ENCODE measurements at places on chromosomes 6 and 20. TPM values are rescaled to one million over a fixed set of nuclear protein-coding genes. Genes with fewer than 3 reads are reported as not detected.
A peak's percentile ranks its signal among the peaks of the same experiment; 100 is the strongest.

The CTCFL gene
- not detected for total RNA-seq

The TAPBP gene
- 80.0 TPM for total RNA-seq

The FAM110A gene
- 2.3 TPM for total RNA-seq

The DLL1 gene
- total RNA-seq = 4.6 TPM

The GNRH2 gene
- 1.6 TPM for total RNA-seq

The CNR1 gene
- 27.7 TPM for total RNA-seq

The SYS1 gene
- 44.2 TPM for total RNA-seq

GRCh38 chr6:52550870-52551269, 26.0 kb downstream of the TRAM2 start:
- H3K27me3 ChIP-seq = no peaks in the 10 kb centered on the region
- peaks cover 71% of the 10 kb centered on the region for H3K4me1 ChIP-seq
- H3K36me3 ChIP-seq = no peaks in the 10 kb centered on the region
- no peak overlapping the region for H3K4me3 ChIP-seq

DNA sequence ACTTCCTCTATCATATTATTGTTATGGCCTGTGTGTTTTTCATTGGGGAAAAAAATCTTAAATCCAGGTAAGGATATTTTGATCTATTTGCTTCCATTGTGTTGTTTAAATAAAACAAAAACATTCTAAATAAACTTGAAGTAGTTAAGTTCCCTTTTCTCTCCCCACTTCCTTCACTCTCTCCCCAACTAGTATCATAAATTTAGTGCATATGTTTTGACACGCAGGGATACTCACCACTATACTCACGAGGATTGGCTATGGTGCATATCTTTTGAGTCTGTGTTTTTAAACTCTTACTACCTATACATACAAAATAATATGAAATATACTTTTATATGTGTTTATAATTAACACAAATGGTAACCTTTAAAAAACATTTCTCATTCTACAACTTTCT, 5.2 kb downstream of the TTLL9 start:
- H3K27ac ChIP-seq = no peak overlapping the region
- no peaks in the 10 kb centered on the region for H3K27me3 ChIP-seq
- peaks cover 8% of the 10 kb centered on the region for H3K4me1 ChIP-seq
- no peaks in the 10 kb centered on the region for H3K36me3 ChIP-seq

DNA sequence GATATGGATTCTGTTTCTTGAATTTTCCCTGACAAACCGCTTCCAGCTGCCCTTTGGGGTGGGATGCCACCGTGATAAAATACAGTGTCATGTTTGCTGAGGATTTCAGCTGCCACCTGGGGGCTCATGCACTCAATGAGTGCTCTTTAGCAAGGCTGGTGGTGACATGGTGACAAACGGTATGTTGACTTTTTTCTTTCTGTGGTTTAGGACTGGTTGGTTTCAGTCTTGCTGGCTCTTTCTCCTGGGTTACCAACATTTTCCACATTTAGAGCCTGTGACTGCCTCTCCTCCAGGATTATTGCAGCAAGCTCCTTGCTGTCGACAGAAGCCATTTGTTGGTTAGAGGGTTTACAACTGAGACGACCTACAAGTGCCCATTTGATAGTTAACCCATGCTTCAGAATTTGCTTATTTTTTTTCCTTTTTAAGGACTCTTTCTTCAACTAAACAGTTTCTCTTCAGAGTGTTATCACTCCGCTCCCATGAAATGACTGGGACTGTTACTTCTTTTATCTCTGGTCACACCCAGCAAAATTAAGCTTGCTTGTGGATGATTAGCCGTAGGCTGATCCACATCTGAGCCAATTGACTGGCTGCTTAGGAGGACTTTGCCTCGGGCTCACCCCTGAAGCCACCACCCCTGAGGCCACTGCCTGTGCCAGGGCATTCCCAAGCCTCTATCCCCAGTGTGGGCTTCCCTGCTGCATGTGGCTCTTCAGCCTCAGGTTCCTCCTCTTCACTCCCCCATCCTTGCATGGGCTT, 48.4 kb upstream of the CDYL start:
- no peak overlapping the region for H3K4me3 ChIP-seq
- peaks cover 3% of the 10 kb centered on the region for H3K4me1 ChIP-seq
- DNase-seq = no peak
- H3K27me3 ChIP-seq = no peaks in the 10 kb centered on the region
- no peak overlapping the region for H3K27ac ChIP-seq

GRCh38 chr6:132800656-132801055, 2.2 kb upstream of the SLC18B1 start:
- H3K4me1 ChIP-seq = peaks cover 10% of the 10 kb centered on the region
- no peak for DNase-seq
- no peaks in the 10 kb centered on the region for H3K36me3 ChIP-seq
- H3K27ac ChIP-seq = no peak overlapping the region
- no peak overlapping the region for H3K4me3 ChIP-seq

DNA sequence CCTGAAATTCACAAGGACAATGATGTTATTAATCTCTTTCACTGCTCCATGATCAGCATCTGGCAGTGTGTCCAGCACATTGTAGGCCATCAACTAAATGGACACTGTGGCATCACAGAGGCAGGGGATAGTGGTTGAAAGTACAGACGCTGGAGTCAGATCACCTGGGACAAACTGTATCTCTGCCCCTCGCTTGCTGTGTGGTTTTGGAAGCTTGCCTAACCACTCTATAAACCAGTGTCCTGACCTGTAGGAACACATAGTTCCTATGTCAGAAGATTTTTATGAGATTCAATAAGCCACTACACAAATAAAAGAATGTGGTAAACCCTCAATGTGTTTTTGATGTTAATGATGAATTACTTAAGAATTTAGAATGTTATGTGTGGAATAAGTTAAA, 219.3 kb upstream of the RNF217 start:
- H3K27me3 ChIP-seq = no peaks in the 10 kb centered on the region
- H3K4me3 ChIP-seq = no peak overlapping the region
- H3K36me3 ChIP-seq = no peaks in the 10 kb centered on the region
- no peak overlapping the region for H3K27ac ChIP-seq

- no peaks in the 10 kb centered on the region for H3K36me3 ChIP-seq
- no peaks in the 10 kb centered on the region for H3K27me3 ChIP-seq
- H3K4me3 ChIP-seq = no peak overlapping the region
- H3K4me1 ChIP-seq = peaks cover 24% of the 10 kb centered on the region
Observed at GRCh38 chr6:148203970-148204369, 138.7 kb upstream of the SASH1 start.

- H3K27me3 ChIP-seq = no peaks in the 10 kb centered on the region
- no peaks in the 10 kb centered on the region for H3K4me1 ChIP-seq
- H3K4me3 ChIP-seq = no peak overlapping the region
- H3K27ac ChIP-seq = peak overlapping the region; percentile 55
Observed at GRCh38 chr6:154430481-154430919, 73.9 kb upstream of the IPCEF1 start.

DNA sequence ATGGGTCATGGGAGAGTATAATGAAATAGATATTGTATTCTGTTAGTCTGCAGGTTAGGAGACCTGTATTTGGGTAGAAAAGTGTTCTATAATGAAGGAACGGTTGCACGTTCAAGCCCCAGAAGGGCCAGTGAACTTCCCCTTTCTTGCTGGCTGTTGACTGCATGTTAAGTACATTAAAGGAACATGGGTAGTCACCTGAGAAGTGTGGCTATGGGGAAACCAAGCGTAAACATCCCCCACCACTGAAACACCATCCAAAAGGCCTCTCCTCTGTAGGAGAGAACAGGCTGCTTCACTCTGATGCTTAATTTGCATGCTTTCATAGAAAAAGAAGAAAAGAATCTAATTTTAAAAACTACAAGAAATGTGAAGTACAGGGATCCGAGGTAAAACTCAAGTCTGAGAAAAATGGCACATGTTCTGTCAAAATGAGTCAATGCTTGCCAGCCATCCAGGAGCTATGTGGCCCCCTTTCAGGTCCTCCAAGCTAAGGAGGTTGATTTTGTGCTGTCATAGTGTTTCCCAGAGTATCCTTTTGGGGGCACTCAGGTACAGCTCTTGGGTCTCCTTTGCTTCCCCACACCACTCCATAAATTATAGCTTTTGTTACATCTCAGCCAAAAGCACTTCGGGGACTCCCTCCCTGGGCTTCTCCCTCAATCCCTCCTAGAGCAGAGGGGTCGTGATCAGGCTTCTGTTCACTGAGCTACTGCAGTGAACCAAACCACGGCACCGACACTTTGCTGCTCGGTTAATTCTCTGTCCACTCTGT, 283.7 kb upstream of the AGPAT4 start:
- H3K36me3 ChIP-seq = no peaks in the 10 kb centered on the region
- no peaks in the 10 kb centered on the region for H3K4me1 ChIP-seq
- no peak overlapping the region for H3K4me3 ChIP-seq
- H3K27me3 ChIP-seq = no peaks in the 10 kb centered on the region
- no peak overlapping the region for H3K27ac ChIP-seq

GRCh38 chr6:127053032-127053874, 65.2 kb upstream of the RSPO3 start:
- no peaks in the 10 kb centered on the region for H3K27me3 ChIP-seq
- H3K36me3 ChIP-seq = no peaks in the 10 kb centered on the region
- no peak overlapping the region for H3K27ac ChIP-seq
- H3K4me3 ChIP-seq = no peak overlapping the region

- DNase-seq = no peak
- no peak overlapping the region for H3K4me3 ChIP-seq
- H3K27ac ChIP-seq = no peak overlapping the region
- no peaks in the 10 kb centered on the region for H3K36me3 ChIP-seq
- H3K27me3 ChIP-seq = no peaks in the 10 kb centered on the region
Observed at GRCh38 chr6:109507490-109508072, 24.6 kb upstream of the ZBTB24 start.

GRCh38 chr6:12136905-12137304, 124.8 kb downstream of the HIVEP1 start:
- no peak overlapping the region for H3K27ac ChIP-seq
- H3K4me1 ChIP-seq = peaks cover 12% of the 10 kb centered on the region
- H3K27me3 ChIP-seq = no peaks in the 10 kb centered on the region
- DNase-seq = no peak

- H3K27ac ChIP-seq = no peak overlapping the region
- DNase-seq = no peak
- no peak overlapping the region for H3K4me3 ChIP-seq
- H3K4me1 ChIP-seq = no peaks in the 10 kb centered on the region
- no peaks in the 10 kb centered on the region for H3K27me3 ChIP-seq
Observed at GRCh38 chr6:16168121-16168520, 39.2 kb downstream of the MYLIP start.

- no peaks in the 10 kb centered on the region for H3K36me3 ChIP-seq
- no peaks in the 10 kb centered on the region for H3K4me1 ChIP-seq
- H3K4me3 ChIP-seq = no peak overlapping the region
- no peak overlapping the region for H3K27ac ChIP-seq
Observed at GRCh38 chr6:36781669-36782068, 57.6 kb downstream of the CPNE5 start.

GRCh38 chr6:158910484-158911440, 89.2 kb downstream of the RSPH3 start:
- H3K27me3 ChIP-seq = no peaks in the 10 kb centered on the region
- DNase-seq = no peak
- H3K27ac ChIP-seq = no peak overlapping the region
- no peaks in the 10 kb centered on the region for H3K36me3 ChIP-seq

DNA sequence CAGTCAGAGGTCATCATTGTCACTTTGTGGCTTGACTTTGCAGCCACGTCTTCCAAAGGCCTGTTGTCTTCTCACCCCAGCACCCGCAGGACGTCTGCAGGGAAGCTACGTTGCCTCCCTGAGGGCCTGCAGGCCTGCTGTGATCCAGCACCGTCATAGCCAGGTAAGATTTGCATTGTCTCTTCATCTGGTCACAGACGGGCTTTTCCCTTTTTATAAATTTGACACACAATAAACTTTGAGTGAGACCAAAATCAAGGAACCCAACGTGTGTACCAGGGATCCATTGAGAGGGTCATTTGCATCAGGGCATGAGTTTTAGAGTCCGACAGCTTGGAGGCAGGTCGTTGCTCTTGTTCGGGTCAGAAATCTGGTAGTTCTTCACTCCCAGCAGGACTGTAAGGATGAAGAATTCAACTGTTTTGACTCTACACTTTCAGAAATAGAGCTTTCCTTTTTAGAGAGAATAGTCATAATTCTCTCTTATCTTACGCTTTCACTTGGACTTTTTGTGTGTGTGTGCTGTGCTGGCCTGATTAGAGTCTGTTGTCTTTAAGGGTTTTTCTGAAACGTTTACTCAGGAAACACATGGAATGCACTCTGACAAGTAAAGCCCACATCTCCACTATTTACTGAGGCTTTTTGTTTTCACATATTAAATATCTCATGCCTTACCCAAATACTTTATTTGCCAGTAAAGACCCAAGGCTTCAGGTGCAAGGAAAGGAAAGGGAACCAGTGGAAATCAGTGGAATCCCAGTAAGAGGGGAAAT, 177.2 kb upstream of the TAB2 start:
- no peaks in the 10 kb centered on the region for H3K27me3 ChIP-seq
- no peaks in the 10 kb centered on the region for H3K4me1 ChIP-seq
- no peak for DNase-seq
- H3K27ac ChIP-seq = no peak overlapping the region
- no peaks in the 10 kb centered on the region for H3K36me3 ChIP-seq
- H3K4me3 ChIP-seq = no peak overlapping the region

- H3K27ac ChIP-seq = no peak overlapping the region
- H3K4me1 ChIP-seq = peaks cover 18% of the 10 kb centered on the region
- H3K4me3 ChIP-seq = no peak overlapping the region
- H3K36me3 ChIP-seq = no peaks in the 10 kb centered on the region
Observed at GRCh38 chr20:21395666-21396598, 1.4 kb downstream of the NKX2-4 start.

DNA sequence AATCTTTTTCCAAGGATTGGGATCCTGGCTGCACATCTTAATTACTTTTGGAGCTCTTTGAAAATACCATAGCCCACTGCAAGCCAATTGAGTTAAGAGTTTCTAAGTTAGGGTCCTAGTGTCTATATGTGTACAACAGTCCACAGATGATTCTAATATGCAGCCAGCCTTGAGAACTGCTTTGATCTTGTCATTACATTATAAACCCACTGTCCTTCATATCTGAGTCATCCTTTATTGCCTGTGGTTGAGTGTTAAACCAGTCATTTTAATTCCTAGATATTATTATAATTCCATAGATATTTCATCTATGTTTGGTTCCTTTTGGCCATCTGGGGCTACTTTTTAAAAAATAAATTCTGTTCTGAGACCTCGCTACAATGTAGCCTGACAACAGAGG, 24.1 kb downstream of the MCM8 start:
- no peaks in the 10 kb centered on the region for H3K4me1 ChIP-seq
- no peak for DNase-seq
- no peak overlapping the region for H3K4me3 ChIP-seq
- H3K27ac ChIP-seq = no peak overlapping the region
